ENCODE measurements at places on chromosomes 11 and 22.

- DNase-seq, result no peak
These were observed 3.1 kb downstream of the EED start for GRCh38 chr11:86247608-86248007.

- no peak for DNase-seq
These were observed 4.6 kb downstream of the PANX2 start for GRCh38 chr22:50175191-50175461.

- DNase-seq, result no peak
These were observed 12.3 kb downstream of the TSKU start for GRCh38 chr11:76795290-76795935.

DNA sequence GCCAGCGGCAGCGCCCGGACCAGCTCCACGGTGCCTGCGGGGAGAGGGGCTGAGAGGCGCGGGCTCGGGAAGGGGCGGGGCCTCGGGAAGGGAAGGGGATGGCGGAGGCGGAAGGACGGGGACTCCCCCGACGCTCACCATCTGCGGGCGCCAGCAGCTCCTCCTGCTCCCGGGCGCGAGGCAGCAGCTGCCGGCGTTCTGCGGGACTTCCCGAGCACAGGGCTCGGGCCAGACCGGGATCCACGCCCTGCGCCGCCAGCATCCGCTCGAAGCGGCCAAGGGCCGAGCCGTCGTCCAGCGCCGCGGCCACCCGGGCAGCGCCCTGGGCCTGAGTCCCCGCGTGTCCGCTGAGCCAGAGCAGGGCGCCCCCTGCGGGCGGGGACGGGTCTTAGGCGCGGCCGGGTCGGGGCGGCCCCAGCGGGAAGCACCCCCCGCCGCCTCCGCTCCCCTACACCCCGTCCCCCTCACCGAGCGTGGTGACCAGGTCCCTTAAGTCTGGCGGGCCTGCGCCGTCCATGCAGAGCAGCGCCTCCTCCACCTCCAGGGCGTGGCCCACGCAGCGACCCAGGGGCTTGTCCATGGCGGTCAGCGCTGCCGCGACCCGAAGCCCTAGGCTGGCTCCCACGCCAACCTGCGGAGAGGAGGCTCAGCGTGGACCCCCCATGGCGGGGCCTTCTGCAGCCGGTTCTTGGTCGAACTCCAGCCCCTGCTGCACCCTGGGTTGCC lies 873 bp upstream of the SCO2 start:
- DNase-seq, result peak; percentile 69

GRCh38 chr11:4087551-4087950 lies 7.0 kb upstream of the RRM1 start:
- DNase-seq, result no peak

DNA sequence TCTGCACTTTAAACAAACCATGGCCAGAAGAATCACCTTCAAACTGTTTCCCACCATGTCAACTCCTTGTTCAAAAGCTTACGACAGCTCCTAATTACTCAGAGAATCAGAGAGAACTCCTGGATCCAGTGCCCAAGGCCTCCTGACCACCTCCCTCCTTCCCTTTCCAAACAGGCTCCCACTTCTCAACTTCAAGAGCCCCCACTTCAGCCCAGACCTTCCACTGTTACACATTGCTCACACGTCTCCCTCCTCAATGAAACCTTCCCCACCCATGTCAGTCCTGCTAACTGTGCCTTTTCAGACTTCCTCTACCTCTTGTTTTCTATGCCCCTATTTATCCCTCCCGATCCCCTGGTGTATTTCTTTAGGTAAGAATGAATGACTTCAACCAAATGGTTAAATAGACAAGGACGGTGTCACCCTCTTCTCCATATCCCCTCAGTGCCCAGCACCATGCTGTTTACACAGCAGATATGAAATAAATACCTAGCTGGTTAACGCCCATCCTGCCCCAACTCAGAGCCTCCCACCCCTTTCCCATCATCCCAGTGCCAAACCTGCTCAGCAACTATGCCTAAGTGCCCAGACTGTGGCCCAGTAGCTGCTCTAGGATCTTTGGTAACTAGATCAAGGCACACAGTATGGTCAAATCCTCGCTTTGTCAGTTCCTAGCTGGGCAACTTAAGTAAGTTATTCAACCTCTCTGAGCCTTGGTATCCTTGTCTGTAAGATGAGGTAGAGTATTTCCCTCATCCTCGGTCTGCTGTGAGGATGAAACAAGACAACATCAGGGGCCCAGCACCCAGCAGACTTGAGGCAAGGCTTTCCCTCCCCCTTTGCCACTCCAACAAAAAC lies 36.8 kb downstream of the PLEKHA7 start:
- DNase-seq, result no peak

- DNase-seq, result no peak
These were observed 67.3 kb upstream of the SHISAL1 start for GRCh38 chr22:44379817-44380755.

- no peak for DNase-seq
These were observed 42.9 kb downstream of the QSER1 start for GRCh38 chr11:32935462-32936029.

- no peak for DNase-seq
These were observed 128.3 kb downstream of the ARL14EP start for GRCh38 chr11:30451167-30451566.

GRCh38 chr22:45752036-45752435 lies 80.4 kb downstream of the ATXN10 start:
- no peak for DNase-seq

- DNase-seq, result no peak
These were observed 32.6 kb downstream of the RCOR2 start for GRCh38 chr11:63884196-63884932.

DNA sequence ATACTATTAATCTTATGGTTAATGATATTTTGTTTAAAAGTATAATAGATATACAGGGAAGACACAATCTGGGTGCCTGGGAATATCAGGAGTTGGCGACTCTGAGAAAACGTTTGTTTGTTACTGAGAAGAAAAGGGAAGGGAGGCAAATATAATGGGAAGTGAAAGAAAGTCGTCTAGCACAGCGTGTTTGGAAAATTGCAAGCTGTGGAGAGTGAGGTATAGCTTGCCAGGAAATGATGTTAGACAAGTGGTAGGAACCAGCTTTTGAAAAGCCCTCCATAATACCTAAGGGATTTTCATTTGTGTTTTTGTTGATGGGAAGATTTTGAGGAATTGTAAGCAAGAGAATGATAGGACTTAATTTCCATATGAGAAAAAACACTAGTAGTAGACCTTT lies 322.2 kb downstream of the LUZP2 start:
- DNase-seq, result no peak

DNA sequence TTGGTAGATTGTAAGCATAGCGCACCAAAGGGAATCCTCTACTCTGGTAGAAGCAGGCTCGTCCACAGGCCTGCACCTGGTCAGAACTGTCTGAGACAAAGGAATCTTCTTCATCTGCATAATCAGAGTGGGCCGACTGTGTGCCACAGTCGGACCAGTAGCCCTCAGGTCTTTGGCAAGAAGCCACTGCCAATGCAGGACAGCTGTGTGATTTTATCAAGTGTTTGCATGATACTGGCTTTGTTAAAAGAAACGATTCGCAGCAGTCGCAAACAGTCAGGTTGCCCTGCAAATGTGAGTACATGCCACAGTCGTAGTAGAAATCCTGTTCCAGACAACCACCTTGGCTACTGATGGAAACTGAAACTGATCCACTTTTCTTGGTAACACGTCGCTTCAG lies 4.9 kb upstream of the CCDC34 start:
- DNase-seq, result no peak

GRCh38 chr11:86464509-86465221 lies 90.0 kb downstream of the CCDC81 start:
- no peak for DNase-seq

DNA sequence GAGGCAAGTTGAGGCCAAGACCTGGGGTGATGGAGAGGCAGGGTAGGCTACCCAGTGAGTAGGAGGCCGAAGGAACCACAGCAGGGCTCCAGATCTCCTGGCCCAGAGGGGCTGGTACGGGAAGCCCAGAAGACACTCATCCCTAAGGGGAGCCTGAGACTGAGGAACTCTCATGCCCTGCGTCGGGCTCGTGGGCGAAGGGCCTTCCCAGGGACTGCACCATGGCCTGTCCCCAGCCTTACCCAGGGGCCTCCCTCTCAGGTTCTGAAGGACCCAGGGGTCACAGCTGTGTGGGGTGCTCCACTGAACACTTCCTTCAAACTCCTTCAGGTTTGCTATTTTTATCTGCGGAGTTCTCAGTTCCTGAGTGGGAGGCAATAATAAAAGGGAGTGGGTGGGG lies 15.8 kb upstream of the SYT12 start:
- no peak for DNase-seq

DNA sequence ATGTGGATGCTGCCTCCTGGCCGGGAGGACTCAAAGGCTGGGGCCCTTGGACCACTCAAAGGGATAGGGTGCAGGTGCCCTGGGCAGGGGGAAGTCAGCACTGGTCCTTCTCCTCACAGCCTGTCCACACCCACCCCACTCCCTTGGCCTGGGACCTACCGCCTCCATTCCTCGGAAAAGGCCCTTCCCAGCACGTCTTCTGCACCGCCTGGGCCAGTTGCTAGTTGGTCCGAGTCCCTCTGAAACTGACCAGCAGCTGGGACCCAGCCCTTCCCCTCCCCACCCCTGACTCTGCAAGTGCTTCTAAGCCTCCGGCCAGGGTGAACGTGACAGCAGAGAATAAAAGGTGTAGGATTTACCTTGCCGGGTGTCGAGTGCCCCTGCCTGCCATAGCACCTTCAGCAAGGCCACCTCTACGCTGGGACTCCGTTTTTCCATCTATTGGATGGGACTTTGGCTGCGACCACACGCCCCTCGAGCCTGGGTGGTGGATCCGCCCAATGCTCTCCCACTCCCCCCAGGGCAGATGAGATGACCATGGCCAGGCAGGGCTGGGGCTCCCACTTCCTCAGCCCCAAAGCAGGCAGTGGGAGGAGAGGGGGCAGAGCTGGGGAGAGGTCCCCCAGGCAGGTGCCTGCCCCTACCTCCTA lies 37.3 kb downstream of the OSBPL5 start:
- no peak for DNase-seq

DNA sequence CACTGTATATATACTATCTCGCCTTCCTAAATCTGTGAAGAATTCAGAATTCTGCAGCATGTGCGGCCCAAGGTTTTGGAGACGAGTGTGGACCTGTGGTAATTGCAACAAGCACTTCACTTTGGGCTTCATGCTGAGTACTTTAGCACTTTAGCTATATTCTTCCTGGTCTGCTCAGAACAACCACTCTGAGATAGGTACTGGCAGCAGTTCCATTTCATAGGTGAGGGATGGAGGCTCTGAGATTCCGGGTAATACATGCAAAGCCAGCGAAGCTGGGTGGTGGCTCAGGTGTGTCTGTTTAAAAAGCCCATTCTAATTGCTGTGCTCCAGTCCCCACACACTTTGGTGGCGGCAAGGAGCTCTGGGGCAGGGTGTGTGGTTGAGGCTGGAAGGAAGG lies 6.4 kb downstream of the ELF5 start:
- DNase-seq, result no peak

DNA sequence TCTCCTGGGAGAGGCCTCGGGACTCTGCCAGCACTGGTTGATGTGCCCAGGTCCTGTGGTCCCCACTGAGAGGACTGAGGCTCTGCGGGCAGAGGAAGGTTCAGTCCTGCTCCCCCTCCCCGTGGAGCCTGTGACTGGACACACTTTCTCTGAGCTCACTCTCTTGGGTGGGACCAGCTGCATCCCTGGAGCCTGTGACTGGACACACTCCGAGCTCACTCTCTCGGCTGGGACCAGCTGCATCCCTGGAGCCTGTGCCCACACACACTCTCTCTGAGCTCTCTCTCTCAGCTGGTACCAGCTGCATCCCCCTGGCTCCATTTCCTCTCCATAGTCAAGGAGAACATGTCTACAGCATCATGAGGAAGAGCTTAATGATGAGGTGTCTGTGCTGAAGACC lies 39.5 kb downstream of the TOLLIP start:
- no peak for DNase-seq

- no peak for DNase-seq
These were observed 3.0 kb upstream of the MRGPRD start for GRCh38 chr11:68983801-68984200.

DNA sequence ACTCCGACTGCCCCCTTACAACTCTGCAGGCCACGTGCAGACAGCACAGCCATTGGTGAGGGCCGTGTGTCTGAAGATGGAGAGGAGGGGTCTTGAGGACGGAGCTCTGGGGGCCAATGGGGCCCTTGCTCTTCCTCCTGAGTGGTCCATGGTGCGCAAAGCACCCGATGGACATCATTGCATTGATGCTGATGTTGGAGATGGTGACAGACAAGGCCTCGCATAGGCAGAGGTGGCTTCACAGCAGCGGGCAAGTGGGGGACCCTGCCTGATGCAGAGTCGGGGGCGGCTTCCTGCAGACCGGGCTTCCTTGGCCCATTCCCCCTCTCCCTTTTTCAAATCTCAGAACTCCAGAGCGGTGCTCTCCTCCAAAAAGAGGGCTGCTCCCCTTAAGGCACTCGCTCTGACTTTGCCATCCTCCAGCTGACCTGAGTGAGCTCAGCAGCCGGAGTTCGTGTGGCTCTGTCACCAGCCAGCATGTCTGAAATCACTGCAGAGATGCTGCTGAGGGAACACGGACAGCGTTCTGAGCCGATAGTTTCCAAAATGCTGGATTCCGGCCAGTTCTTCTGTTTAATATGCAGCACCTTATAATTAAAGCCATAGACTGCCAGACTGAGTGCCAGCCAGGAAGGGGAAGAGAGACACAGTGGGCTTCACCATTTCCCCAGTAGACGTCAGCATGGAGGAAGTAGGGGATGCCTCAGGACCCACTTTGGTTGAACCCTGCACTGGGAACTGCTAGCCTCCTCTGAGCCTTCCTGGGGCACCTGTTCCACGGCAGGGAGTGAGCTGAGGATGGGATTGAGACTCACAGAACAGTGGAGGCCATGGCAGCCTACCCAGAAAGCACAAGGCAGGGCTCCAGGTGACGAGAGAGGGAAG lies 278.2 kb downstream of the BRD1 start:
- DNase-seq, result no peak

DNA sequence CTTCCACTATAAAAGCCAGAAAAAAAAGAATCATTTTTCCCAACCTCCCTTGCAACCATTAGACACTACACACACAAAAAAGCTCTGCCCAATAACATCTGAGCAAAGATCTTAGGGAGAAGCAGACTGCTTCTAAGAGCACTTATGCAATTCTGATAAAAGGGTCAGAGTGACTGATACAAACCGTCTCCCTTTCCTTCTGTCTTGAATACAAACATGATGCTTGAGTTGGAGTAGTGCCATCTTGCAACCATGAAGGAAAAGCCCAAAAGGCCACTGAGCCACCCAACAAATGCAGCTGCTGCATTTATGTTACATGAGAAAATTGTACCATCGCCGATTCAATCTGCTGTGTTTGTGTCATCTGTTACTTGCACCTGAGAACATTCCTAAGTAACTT lies 47.6 kb upstream of the EED start:
- DNase-seq, result no peak

- DNase-seq, result no peak
These were observed 3.5 kb downstream of the MYO18B start for GRCh38 chr22:25745341-25746011.

- no peak for DNase-seq
These were observed 7.0 kb downstream of the LMF2 start for GRCh38 chr22:50500452-50500851.

DNA sequence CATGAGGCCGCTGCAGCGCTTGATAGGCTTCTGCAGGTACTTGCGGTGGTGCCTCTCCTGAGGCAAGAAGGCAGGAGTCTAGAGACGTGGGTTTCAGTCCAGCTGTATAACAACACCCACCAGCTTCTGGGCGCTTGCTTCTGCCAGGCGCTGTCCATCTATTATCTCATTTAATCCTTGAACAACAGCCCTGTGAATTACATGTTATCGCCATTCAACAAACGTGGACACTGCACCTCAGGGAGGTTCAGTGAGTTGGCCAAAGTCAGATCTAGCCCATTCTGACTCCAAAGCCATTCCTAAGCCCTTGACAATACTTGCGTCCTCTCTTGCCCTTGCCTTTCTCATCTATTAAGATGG lies 436 bp upstream of the FAM181B start:
- DNase-seq, result no peak

GRCh38 chr11:130435671-130436070 lies 7.3 kb upstream of the ADAMTS8 start:
- DNase-seq, result no peak
